ENCODE measurements at places on chromosomes 4 and X.

GRCh38 chrX:23773601-23774175, 9.3 kb upstream of the SAT1 start:
- DNase-seq, result no peak

GRCh38 chr4:21226637-21227538, 526.6 kb downstream of the PACRGL start:
- no peak for DNase-seq

GRCh38 chr4:85127653-85128052, 161.2 kb upstream of the WDFY3 start:
- DNase-seq, result no peak

- no peak for DNase-seq
Observed at GRCh38 chr4:3091464-3091863, 17.0 kb downstream of the HTT start.

DNA sequence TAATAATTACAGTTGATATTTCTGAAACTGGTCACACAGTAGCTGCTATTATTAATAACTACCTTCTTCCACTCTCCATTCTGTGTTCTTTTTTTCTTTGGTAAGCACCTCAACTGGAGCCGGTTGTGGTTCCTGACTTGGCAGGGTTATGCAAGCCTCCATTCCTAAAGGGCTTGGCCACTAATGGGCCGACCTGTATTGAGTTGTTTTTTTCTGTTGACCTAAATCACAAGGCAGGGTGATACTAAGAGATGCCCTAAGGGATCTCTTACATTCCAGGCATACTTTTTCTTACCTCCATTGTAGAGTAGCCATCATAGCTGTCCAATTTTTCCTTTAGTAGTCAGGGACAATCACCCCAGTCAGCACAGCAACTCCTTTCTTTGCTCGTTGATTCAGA, 1295.8 kb upstream of the ADGRL3 start:
- DNase-seq, result no peak

GRCh38 chrX:125395626-125396025, 76.0 kb downstream of the TEX13C start:
- DNase-seq, result no peak
